Inflammatory macrophage (primary cell): ENCODE measurements at places on chromosomes 6 and 20.

- peak; percentile 95 for DNase-seq
Observed at GRCh38 chr6:134373282-134373922, 55.5 kb upstream of the SGK1 start.

- DNase-seq = no peak
Observed at GRCh38 chr6:70479236-70479635, 65.9 kb downstream of the FAM135A start.

DNA sequence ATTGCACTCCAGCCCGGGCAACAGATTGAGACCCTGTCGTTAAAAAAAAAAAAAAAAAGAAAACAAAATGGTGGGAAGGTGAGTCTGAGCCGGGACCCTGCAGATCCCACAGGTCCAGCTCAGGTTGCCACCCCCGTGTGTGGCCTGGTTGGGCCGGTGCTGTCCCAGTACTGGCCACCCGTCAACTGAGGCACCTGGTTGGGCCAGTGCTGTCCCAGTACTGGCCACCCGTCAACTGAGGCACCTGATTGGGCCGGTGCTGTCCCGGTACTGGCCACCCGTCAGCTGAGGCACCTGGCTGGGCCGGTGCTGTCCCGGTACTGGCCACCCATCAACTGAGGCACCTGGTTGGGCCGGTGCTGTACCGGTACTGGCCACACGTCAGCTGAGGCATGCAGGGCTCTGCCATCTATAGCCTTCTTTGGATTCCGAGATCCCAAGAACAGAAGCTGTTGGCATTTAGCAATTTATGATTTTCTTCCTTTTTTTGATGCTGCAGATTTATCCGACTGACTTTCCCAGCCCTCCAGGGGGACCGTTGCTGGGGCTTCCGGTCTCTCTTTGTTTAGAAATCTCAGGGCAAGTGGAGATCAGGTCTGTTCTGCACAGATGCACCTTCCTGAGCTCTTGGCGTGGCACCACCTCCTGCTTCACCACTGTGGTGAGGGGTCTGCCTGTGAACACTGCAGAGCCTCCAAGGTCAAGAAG, 113.8 kb downstream of the SYCP2 start:
- DNase-seq = no peak

- DNase-seq = no peak
Observed at GRCh38 chr6:42168650-42169049, 4.5 kb upstream of the GUCA1A start.

DNA sequence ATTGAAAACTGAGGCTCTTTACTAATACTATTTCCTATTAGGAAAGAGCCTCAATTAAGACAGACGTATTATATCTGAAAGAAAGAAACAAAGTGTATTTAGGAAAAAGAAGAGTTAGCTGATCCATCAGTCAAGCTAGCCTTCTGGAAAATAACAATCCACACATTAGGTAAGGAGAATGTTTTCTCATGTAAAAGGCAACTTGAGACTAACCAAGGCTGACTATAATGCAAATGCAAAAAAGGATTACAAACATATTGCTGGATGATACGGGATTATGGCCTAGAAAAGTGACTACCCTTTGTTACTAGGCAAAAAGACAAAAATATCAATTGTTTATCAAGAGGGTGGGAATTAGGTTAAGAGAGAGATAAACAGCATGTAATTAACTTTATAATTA, 176.9 kb downstream of the RFPL4B start:
- DNase-seq = no peak

- DNase-seq = peak; percentile 10
Observed at GRCh38 chr20:62123450-62124118, 1.3 kb downstream of the LSM14B start.

GRCh38 chr20:23231561-23232218, 118.9 kb upstream of the NXT1 start:
- DNase-seq = no peak

- DNase-seq = no peak
Observed at GRCh38 chr6:144449218-144449617, 164.1 kb downstream of the UTRN start.

GRCh38 chr20:61234224-61234890, 17.7 kb upstream of the CDH4 start:
- DNase-seq = no peak

DNA sequence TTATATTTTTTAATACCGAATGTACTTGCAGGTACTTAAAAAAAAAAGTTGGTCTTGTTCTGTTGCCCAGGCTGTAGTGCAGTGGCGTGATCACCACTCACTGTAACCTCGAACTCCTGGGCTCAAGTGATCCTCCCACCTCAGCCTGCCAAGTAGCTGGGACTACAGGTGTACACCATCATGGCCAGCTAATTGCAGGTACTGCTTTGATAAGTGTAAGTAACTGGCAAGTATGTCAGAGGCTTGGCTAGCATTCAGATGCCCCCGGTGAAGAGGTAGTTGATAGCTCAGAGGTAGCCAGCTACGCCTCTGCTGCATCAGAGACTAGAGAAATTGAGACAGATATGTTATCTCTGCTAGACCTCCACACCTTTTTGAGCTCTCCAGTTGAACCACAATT, 40.5 kb downstream of the BTBD9 start:
- DNase-seq = no peak

DNA sequence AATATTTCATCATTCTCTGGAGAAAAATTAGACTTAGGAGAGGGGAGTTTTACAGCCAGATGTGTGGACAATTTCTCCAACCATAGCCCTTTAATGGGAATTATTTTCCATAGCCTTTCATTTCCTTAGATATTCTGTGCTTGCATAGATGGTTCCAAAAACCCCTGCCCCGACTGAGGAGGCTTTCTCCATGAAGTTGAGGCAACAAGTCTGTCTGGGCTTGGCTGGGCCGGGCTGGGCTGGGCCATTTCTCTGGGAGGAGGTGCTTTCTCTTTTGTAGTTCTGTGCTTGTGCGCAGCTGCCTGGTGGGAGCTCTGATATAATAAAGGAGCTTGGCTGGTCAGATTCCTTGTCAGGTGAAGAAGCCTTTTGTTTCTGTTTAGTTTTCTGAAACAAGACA, 71.4 kb downstream of the SOBP start:
- DNase-seq = no peak

DNA sequence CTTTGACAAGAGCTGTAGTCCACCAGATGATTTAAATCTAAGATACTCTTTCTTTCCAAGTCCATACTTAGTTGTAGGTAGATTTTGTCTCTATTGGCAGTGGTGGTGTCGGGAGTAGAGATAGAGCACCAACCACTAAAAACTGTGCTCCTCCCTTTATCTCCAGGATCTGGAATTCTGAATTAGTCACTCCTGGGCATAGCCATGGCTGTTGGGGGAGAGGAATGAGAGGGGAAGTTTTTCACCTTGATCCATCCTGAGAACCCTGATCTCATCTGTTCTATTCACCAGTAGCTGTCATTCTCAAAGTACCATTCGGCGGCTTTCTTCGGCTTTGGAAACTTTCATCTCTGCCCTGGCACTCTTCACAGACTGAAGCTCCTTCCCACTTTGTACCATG, 35.6 kb upstream of the NKX2-4 start:
- no peak for DNase-seq

GRCh38 chr6:70669133-70669532, 1.4 kb downstream of the SMAP1 start:
- no peak for DNase-seq

DNA sequence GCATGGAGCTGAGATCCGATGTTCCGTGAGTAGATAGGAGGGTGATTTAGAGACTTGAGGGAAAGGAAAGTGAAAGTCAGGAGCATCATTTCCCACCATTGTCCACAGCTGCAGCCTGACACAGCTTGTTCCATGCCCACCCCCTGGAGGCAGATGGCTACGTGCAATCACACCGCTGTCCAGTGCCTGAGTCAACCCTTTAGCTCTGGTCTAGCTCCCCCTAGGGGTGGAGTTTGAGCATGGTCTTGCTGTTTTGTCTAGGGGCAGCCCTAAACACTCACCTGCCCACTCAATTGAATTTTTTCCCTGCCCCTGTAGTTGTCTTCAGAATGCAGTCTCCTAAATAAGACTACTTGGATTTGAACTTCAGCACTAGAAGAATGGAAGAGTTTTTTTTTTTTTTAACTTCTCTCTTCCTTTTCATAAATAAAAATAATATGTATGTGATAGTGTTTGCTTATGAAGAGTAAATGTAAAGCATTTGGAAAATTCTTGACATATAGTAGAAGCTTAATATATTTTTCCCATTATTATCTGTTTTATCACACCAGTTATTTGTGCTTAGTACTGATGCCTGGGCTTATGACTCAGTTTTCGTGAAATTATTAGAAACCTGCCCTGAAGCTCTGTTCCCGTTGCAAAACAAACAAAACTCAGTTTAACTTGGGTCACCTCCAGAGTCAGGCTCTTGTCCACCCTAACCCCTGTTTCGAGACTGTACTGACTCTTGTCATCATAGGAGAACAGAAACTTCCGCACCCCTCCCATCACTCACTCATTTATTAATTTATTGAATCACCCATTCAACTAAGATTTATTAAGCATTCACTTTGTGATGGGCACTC, 814.8 kb downstream of the MAFB start:
- peak; percentile 49 for DNase-seq

GRCh38 chr6:167833396-167833763, 6.7 kb downstream of the AFDN start:
- no peak for DNase-seq

DNA sequence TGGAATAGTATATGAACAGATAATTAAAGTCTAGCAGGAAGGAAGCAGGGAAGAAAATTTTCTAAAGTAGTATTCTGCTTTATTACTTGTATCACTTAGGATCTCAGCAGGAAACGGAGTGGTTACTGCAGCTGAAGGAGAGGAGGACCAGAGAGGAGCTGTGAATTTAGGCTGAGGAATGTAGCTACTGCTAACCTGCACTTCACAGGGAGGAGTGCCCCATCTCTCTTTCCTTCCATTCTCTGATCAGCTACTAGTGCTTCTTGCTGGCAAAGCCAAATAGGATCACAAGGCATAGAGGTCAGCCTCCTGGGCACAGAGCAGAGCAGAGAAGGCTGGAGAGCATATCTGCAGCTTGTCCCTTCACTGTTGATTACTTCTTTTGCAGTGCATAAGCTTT, 205.3 kb upstream of the ASCC3 start:
- no peak for DNase-seq

GRCh38 chr6:25635886-25636317, 16.1 kb upstream of the SCGN start:
- DNase-seq = no peak

DNA sequence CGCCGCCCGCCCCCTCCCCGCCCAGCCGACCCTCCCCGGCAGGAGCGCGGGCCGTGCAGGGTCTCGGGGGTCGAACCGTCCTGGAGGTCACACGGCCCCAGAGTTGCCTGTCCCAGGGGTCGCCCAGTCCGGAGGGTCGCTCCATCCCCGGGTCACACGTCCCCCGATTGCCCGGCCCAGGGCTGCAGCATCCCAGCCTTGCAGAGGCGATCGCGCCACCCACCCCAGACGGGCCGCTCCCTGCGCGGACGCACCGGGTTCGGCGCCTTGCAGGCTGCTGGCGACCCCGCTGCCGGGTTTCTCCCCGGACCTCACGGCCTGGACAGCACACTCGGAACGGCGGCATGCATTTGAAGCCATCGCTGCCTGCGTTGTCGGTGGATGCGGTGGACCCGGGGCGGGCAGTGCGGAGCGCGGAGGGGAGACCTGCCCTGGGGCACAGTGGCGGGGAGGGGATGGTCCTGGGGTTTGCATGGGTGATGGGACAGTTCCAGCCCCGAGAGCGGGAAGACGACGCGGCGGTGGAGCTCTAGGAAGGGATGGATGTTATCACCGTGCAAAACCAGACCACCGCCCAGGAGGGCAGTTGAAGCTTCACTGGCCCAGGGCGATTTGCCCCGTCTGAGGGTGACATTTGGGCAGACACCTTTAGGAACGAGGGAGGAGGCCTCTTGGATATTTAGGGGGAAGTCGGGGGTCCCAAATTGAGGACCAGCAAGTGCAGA, 22.7 kb upstream of the FRMD1 start:
- no peak for DNase-seq

DNA sequence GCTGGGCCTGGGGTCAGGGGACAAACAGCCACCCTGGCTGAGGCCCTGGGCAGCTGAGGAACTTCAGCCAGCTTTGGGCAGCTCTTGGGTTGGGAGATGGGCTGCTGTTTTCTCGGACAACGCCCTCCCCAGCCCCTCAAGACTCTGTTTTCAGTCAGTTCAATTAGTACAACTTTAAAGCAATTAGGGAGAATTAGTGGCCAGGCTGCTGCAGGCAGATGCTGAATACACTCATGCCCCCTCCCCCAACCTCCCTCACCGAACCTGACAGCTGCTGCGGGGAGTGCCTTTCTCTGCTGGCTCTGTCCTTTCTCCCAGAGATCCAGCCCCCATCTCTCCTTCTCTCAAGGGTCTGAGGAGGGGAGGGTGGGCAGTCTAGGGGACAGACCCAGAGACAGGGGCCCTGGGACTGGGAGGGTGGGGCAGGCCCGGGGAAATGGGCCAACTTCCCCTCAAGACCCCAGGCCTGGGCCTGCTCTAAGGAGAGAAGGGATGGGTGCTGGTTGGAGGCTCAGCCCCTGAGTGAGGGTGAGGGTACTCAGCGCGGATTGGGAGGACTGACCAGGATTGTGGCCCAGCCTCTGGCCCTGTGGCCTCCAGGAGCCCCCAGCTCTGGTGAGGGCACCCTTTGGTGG, 17.8 kb upstream of the MYT1 start:
- DNase-seq = no peak

GRCh38 chr20:50392138-50392866, 117.9 kb upstream of the PTPN1 start:
- peak; percentile 49 for DNase-seq

DNA sequence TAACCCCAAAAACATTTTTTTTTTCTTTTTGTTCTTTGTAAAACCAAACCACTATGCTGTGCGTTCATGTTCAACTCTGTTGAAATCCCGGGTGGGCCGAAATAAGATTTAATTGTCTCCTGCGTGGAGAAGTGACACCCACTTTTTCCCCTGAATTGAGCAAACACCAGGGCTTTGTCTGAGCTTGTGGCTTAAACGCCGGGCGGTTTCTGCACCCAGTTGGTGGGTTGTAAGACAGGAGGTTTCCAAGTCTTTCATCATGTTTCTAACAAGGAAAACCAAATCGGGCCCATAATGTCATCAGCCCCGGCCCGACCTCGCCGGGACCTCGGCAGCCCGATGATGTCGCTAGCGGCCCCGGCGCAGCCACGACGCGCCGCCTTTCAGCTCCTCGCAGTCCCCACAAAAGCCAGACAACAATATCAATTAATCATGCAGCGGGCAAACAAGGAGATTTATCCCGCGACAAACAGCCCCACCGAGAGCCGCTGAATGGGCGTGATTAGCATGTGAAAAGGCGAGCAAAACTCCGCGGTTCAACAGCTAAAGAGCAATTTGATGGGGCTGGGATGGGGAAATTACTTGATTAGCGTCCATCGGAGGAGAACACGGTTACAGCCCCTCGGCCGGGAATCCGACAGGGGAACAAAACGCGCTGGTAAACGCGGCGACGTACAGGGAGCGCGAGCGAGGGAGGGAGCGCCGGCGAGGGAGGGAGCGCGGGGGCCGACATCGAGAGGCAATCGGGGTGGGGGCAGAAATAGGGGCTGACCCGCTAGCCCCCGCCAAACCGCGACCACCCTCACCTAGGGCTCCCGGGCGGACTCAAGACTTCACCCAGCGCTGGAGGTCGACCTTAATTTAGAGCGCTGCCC, 5.3 kb downstream of the LINC00237 start:
- no peak for DNase-seq

- no peak for DNase-seq
Observed at GRCh38 chr6:55100686-55101085, 73.6 kb upstream of the HCRTR2 start.

- no peak for DNase-seq
Observed at GRCh38 chr6:36840432-36841403, 1.5 kb upstream of the CPNE5 start.

GRCh38 chr6:39979461-39980328, 45.4 kb upstream of the MOCS1 start:
- no peak for DNase-seq
